ENCODE measurements at places on chromosomes 5 and 9. TPM values are rescaled to one million over a fixed set of nuclear protein-coding genes. Genes with fewer than 3 reads are reported as not detected.

GRCh38 chr9:97475059-97475458 lies 26.4 kb upstream of the TMOD1 start:
- no peak for DNase-seq

GRCh38 chr5:311963-312362 lies 9.6 kb upstream of the AHRR start:
- no peak for DNase-seq

Gene S1PR3
- total RNA-seq, result 2.5 TPM

Gene GNE
- 16.5 TPM for total RNA-seq

- DNase-seq, result no peak
Measured at GRCh38 chr5:20833081-20833627, 845.2 kb upstream of the CDH18 start.

DNA sequence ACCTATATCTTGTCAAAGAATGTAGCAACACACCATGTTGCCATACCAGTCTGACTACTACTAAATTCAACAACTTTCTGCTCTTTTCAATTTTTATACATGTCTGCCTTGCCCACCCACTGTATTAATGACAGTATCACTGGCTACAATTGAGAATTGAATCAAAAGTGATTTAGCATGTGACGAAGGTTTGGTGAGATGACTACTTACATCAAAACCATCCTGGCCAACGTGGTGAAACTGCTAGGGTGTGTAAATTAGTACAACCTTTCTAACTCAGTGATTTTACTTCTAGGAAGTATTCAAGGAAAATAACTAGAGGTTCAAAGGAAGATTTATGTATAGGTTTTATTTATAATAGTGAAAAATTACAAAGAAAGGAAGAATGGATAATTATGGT lies 109.8 kb downstream of the UNC13B start:
- no peak for DNase-seq

- no peak for DNase-seq
Measured at GRCh38 chr5:113082547-113082905, 105.9 kb downstream of the DCP2 start.

DNA sequence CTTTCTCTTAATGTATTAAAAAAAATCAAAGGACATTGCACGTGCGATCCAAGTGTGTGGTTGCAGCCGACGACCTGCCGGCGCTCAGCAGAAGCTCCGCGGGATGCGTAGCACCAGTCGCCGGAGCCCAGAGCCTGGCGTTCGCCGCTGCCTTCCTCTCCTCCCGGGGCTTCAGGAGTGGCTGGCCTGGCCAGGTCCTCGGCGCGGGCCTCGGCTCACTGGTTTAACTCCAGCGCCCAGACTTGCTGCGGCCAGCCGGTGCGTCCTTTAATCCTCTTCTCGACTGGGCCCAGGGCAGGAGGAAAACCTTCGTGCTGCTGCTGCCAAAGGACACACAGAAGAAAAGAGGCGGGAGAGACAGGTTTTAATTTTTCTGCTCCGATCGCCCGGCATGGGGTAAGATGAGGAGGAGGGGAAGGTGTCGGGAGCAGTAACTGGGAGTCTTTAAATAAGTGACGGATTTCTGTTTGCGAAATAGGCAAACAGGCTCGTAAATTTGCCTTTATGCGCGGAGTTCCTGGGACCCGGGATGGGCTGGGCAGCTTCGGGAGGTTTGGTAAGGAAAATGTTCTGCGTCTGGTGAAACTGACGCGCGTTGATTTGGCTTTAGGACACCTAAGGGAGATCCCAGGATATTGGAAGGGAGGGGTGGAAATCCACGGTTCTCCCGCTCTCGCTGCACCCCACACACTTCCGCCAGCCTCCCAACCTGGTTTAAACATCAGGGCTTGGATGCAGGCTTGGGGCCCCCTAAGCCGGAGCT lies 2.3 kb downstream of the HAND1 start:
- no peak for DNase-seq

DNA sequence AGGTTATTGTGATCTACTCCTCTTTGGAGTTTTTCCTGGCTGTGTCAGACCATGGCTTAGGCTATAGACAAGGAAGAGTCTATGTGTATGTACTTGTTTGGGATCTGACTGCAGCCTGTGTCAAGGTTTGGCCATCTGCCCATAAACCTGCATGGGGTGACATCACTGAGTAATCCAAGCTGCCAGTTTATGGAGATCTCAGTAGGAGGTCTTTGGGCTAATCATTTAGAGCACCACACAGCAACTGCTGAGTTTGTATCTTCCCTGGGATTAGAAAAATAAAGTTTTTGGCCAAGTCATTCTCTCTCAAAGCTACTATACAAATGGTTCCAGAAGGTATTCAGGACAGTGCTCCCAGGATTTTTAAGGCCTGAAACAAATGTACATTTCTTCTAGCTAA lies 65.5 kb upstream of the HSPB3 start:
- DNase-seq, result peak; percentile 95

Gene GARIN3
- not detected for total RNA-seq

DNA sequence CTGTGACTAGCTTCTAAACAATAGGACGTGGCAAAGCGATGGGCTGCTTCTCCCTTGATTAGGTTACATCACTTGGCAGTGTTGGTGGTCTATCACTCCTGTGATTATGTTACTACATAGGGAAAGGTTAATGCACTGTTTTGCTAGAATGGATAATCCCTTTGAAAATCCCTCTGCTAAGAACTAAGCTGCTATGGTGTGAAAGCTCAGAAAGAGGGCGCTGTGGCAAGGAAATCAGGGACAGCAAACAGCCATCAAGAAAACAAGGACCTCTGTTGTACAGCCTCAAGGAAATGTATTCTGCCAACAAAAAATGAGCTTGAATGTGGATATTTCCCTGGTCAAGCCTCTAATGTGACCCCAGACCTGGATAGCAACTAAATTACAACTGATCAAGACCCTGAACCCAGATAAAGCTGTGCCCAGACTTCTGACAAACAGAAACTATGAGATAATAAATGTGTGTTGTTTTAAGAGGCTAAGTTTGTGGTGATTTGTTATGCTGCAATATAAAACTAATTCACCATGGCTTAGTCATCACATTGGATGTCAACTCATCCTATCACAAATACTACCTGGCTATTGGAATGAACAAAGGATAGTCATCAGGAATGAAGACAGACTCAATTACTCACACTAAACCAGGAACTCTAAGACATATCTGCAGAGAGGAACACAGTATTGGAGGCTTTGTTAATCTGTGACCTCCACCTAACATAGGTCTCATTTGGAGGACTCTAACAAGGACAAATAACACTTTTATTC lies 1215.9 kb downstream of the EFNA5 start:
- DNase-seq, result peak; percentile 91

DNA sequence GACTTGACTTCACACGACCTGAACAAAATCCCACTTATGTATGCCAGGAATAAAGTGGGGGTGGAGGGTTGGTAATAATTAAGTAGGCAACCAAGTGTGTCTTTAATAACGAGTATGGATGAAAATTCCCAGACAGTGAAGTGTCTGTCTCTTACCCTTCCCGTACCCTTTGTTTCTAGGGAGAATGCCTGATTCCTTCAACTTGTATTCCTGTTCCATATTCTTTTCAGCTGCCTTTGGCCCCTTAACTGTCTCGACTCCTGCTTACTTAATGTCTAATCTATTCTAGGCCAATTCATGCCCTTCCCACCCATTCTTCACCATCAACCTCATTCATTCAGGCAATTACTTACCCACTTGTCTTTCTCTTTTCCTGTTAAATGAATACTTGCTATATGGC lies 380.5 kb downstream of the RAB3C start:
- no peak for DNase-seq

Gene OLFML2A
- total RNA-seq, result 4.9 TPM

- no peak for DNase-seq
Measured at GRCh38 chr5:56429110-56429561, 196.0 kb upstream of the ANKRD55 start.

DNA sequence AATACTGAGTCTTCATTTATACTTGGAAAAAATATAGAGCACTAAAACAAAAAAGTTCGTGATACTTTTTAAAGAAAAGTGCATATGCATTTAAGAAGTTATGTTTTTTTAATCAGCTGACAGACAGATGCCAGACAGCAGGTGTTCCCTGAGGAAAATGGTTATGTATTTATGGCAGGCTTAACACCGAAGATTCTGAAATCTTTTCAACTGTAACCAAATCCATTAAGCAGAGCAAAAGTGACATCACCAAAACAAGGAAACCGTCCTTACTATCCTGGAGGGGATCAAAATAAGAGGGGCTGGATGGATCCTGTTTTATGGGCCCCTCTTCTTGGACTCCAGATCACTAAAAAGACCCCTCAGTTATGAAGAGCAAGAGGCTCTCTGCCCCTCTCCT lies 404.9 kb upstream of the ADAMTS16 start:
- DNase-seq, result no peak

DNA sequence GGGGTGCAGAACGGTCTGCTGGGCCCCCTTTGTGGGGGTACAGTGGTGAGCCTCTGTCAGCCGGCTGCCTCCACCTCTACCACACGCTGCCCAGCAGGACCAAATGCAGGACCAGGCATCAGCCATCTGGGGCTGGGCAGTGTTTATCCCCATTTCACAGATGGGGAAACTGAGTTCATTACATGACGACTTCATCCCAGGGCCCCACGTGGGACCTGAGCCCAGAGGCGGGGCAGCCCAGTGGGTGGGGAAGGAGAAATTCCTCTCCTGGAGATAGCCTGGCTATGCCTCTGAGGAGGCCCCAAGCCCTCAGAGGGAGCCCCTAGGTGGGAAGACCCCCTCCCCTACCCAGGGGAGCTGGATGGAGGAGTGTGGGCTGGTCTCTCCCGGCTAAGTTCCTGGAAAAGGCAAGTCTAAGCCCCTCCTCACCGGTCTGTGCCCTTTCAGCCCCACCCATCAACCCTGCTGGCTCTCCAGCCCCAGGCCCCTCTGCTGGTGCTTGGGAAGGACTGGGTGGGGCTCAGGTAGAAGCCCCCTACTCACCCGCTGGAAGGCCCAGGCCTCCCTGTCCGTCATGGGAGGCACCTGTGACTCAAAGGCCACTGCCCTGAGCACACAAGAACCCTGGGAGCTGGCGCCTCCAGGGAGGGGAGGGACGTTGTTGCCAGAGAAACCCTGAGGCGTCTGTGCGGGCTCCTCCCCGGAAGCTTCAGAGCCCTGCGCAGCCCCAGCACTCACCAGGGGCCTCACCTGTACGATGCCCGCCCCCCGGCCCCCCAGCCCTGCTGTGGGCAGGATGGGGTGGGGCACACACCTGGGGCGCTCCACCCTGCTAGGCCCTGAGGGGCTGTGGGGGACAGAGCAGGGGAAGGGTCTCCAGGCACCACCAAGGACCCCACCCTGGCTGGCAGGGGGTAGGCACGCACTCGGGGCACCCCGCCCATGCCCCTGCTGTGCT lies 7.4 kb upstream of the CCDC187 start:
- DNase-seq, result no peak

Gene RNF180
- 2.9 TPM for total RNA-seq

Gene SHROOM1
- total RNA-seq, result 4.7 TPM

DNA sequence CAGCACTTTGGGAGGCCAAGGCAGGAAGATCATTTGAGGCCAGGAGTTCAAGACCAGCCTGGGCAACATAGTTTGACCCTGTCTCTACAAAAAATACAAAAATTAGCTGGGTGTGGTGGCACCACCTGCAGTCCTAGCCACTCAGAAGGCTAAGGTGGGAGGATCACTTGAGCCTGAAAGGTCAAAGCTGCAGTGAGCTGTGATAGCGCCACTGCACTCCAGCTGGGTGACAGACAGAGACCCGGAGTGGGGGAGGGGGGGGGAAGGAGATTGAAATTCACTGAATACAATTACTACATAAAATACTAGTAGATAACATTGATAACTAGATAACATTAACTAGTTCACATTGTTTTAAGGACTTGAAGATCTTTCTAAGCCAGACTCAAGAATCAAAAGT lies 345.6 kb downstream of the BNC2 start:
- DNase-seq, result no peak

DNA sequence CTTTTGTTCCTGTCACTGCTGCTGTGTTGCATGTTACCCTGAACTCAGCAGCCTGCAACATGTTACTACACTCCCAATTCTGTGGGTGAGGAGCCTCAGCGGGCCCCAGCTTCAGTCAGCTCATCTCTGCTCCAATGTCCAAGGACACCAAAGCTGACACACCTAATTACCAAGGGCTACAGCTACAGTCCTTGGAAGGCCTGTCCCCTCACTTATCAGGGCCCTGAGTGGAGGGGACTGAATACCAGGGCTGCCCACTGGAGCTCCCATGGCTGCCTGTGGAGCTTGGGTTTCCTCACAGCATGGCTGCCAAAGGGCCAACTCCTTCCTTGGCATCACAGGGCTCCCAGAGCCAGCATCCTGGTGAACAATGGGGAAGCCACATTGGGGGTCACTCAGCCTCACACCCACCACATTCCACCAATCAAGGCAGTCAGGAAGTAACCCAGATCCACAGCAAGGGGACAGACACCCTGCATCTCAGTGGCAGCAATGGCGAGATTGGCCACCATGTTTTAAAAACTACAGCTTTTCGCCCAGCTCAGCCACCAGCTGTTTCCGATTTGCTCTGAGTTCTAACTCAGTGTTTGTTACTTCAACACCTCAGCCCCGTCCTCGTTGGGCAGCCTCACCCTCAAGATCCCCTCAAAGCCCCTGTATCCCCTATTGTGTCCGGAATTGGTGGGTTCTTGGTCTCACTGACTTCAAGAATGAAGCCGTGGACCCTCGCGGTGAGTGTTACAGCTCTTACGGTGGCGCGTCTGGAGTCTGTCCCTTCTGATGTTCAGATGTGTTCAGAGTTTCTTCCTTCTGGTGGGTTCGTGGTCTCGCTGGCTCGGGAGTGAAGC lies 18.9 kb downstream of the SEMA4D start:
- DNase-seq, result no peak

DNA sequence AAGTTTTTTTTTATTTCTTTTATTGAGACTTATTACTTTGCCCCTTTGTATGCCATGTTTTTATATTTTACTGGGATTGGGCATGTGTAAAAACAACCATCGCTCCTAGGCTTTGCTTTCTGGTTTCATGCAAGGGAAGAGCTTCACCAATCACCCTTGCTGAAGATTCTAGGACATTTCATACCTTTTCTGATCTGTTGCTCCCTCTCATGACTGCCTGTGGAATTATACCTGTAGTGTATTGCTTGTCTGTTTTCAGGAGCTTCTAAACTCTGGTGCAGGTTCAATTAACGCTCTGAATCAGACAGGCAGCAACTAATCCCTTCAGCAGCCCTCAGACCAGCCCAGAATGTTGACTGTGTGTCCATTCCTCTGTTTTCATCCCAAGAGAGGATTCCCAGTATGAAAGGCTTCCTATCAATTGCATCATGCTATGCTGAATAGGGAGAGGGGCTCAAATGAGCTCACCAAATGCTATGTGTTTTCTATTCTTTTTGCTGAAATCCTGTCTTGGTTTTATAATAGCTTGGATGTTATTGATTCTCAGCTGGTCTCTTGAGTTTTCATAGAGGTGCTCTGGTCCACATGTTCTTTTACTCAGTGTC lies 572.9 kb upstream of the CDH6 start:
- DNase-seq, result no peak

DNA sequence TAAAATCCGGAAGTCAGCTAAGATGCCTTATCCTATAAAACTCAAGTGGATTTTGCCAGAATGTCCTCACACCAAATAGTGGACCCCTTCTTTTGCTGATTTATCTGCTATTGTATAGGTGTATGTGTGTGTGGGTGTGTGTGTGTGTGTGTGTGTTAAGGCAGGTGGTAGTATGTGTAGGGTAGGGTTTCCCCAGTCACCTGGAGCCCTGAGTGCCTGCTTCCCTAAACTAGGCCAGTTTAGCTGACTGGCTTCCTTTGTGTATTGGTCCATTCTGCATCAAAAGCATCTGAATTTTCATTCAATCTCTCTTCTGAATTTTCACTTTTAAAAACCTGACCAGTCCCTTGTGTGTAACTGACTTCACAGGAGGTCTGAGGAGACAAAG lies 42.2 kb upstream of the LCP2 start:
- DNase-seq, result no peak

GRCh38 chr5:9239071-9239470 lies 306.8 kb downstream of the SEMA5A start:
- DNase-seq, result peak; percentile 73

Measured in mammary epithelial cell (primary cell).